ENCODE measurements at places on chromosomes 5 and 9. TPM values are rescaled to one million over a fixed set of nuclear protein-coding genes. Genes with fewer than 3 reads are reported as not detected.

The PCDHB13 gene
- total RNA-seq, result 2.5 TPM

The PCA3 gene
- not detected for total RNA-seq

The AJM1 gene
- 7.7 TPM for total RNA-seq

The RC3H2 gene
- 37.7 TPM for total RNA-seq

The PCDHGA3 gene
- 12.2 TPM for total RNA-seq

The CYLC2 gene
- not detected for total RNA-seq

The DCTN4 gene
- total RNA-seq, result 43.1 TPM

The ANXA2R gene
- total RNA-seq, result 0.82 TPM

The ENTPD2 gene
- total RNA-seq, result 1.5 TPM

The SPATA31A6 gene
- not detected for total RNA-seq

The AK8 gene
- 0.74 TPM for total RNA-seq

The IFNA2 gene
- not detected for total RNA-seq

The NANS gene
- total RNA-seq, result 38.6 TPM

The NUTM2F gene
- total RNA-seq, result not detected

The FBP2 gene
- total RNA-seq, result 0.33 TPM

The ISL1 gene
- total RNA-seq, result not detected

The INSL6 gene
- total RNA-seq, result not detected

The HMMR gene
- 0.91 TPM for total RNA-seq

The TMC1 gene
- 0.25 TPM for total RNA-seq

The PAEP gene
- total RNA-seq, result not detected

The TERT gene
- not detected for total RNA-seq

The IL4 gene
- not detected for total RNA-seq

The LCN1 gene
- not detected for total RNA-seq

The PURA gene
- total RNA-seq, result 26.6 TPM

The MEIKIN gene
- not detected for total RNA-seq

The HAND1 gene
- total RNA-seq, result 26.2 TPM

The ORM2 gene
- total RNA-seq, result not detected

The TSTD2 gene
- 24.5 TPM for total RNA-seq

The DMRT3 gene
- total RNA-seq, result not detected

The CDC25C gene
- not detected for total RNA-seq

The WDR55 gene
- total RNA-seq, result 11.4 TPM

The F2RL1 gene
- 2.0 TPM for total RNA-seq

The SERF1A gene
- 9.6 TPM for total RNA-seq

The CNTFR gene
- total RNA-seq, result 4.6 TPM

The NIPSNAP3A gene
- total RNA-seq, result 25.3 TPM

The TMEM161B gene
- 8.0 TPM for total RNA-seq

The CDH6 gene
- total RNA-seq, result 2.8 TPM

The SLC6A19 gene
- total RNA-seq, result not detected

The OR1J2 gene
- not detected for total RNA-seq

The SLC25A2 gene
- total RNA-seq, result not detected

The MARCOL gene
- total RNA-seq, result not detected

The FBXL7 gene
- total RNA-seq, result 27.7 TPM

The DCANP1 gene
- not detected for total RNA-seq

The LEAP2 gene
- total RNA-seq, result 1.9 TPM

The RASGRF2 gene
- 4.8 TPM for total RNA-seq

The FGF10 gene
- total RNA-seq, result 0.47 TPM

The LTC4S gene
- total RNA-seq, result 10.9 TPM

The PCDHGA10 gene
- total RNA-seq, result 5.0 TPM

The PHF24 gene
- 0.11 TPM for total RNA-seq

The GAS1 gene
- 11.0 TPM for total RNA-seq

The ZNF300 gene
- 1.1 TPM for total RNA-seq

The DNAJC18 gene
- total RNA-seq, result 14.3 TPM

The PNPLA7 gene
- 9.0 TPM for total RNA-seq

The EIF4EBP3 gene
- total RNA-seq, result 13.1 TPM

The STPG3 gene
- total RNA-seq, result 0.58 TPM

The MARVELD2 gene
- total RNA-seq, result 0.96 TPM

The SLC1A3 gene
- total RNA-seq, result 144 TPM

Measured in left ventricle myocardium inferior (tissue), 1 donor.